ENCODE measurements at places on chromosomes 7 and 10.
A peak's percentile ranks its signal among the peaks of the same experiment; 100 is the strongest.

DNA sequence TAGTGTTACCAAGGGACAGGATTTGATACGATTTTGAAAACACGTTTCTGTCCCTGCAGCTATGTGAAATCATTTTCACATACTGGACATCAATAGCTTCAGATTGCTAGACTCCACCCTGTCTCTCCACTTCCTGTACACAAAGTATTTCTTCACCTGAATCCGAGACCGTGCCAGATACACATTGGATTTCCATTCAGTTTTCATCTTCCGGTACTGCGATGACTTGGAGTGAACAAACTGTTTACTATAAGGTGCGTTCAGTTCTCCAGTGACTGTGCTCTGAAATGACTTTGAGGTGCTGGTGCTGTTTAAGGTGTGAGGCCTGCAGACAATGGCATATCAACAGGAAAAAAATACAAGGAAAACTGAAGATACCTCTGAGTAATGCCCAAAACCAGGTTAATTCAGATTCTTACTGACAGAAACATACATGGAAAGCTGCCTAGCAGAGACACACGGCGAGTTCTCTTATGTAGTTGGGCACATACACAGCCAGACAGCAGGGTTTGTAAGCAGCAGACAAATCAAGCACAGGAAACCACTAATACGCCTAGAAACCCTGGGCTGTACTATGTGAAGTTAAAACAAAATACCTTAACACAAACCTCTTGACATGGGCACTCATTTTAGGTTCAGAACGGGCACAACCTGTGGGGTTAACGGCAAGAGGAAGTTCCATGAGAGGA lies 119.2 kb downstream of the GALNT11 start:
- no peak for DNase-seq

- no peak for DNase-seq
Measured at GRCh38 chr7:117386110-117386706, 41.1 kb downstream of the ASZ1 start.

DNA sequence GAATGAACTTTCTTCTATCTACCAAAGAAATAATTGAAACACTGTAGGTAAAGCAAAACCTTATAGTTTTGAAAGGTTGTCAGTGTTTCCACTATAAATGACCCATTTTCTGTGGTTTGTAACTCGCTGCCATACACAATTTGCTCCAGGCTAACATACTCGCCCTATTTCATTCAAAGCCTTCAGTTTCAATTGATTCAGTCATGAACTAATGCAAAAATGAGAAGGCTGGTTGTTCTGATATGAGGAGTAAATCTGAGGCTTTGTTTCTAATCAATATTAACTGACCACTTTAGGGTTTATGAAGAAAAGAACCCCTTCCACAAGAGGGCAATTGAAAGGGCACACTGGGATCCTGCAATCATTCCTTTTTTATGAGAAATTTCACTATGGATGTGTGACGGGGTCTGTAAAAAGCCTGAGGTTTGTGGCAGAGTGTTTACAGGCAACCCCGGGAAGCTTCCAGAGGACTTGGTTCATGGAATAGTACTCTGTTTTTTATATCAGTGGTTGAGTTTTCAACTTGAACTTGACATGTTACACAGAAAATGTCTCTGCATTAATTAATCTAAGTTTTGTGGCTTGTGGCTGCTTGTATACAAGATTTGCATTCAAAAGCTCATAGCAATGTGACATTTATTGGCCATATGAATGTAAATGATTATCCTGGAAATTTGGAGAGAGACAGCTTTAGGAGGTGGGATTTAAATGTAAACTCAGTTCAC lies 133.2 kb downstream of the NRP1 start:
- no peak for DNase-seq

GRCh38 chr10:126114884-126115555 lies 218.7 kb downstream of the FANK1 start:
- DNase-seq: no peak

DNA sequence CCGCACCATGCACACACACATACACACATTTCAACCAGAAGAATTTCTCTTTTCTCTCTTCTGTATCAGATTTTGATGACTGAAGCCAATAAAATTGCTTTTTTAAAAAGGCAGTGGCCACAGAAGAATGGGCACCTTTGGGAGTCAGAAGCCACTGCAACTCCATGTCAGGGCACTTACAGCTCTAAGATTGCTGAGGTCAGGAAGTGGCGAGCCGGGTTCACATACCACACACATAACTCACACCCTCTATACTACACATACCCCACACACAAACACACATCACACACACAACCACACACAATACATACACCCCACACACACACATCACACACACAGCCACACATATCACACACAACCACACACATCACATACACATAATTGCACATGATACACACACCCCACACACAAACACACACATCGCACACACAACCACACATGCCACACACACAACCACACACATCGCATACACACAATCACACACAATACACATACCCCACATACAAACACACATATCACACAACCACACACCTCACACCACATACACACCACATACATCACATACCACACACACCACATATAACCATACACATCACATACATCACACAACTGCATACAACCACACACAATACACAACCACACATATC lies 31.2 kb downstream of the GPRIN2 start:
- no peak for DNase-seq

- DNase-seq: no peak
Measured at GRCh38 chr7:138186951-138187351, 110.7 kb downstream of the AKR1D1 start.

DNA sequence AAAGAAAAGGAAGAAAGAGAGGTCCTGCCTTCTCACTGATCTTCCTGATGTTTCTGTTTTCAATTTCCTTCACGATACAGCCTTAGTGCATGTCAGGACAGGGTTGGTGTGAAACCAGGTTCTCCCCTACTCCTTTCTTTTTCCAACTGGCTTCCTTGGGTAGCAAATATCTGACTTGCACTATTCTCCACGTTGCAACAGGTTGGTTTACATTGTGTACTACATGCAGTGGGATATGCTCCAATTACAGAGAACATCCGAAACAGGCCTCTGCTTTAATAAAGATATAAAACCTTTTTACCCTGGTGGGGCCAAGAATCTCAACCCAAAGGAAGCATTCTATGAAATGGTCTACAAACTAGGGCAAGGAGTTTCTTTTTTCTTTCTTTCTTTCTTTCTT lies 16.9 kb upstream of the CREB5 start:
- DNase-seq: no peak

DNA sequence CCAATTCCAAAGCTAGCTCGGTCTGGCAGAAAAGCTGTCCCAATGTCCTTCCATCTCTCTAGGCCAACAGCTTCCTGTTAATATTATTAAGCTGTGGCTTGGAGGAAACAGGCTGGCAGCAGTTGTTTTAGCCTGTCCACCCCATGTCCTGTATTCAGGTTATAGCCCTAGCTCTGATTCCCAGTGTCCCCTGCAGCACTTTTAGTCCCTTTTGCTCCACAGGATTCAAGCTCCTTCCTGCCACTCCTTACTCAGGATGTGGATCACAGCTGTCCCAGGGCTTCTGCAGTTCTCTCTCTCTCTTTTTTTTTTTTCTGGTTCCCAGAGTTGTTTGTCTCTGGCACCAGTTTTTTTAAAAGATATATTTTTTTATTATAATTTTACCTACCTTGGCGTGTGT lies 85.2 kb downstream of the PPP1R17 start:
- no peak for DNase-seq

DNA sequence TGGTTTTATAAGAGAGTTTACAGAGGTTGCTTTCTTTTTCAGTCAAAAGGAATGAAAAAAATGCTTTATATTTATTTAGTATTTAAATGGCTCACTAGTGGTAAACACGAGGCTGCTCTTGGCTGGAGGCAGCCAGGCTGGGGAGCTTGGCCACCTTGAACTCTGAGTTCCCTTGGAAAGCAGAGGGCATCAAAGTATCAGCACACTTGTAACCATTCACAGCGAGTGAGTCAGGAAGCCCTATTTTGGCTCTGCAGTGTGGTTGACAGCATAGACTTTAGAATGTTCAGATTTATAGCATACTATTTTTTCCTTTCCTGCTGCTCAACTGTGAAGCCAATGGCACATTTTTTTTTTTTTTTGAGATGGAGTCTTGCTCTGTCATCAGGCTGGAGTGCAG lies 51.6 kb downstream of the CYCS start:
- no peak for DNase-seq

- no peak for DNase-seq
Measured at GRCh38 chr10:3763035-3763456, 22.0 kb downstream of the KLF6 start.

DNA sequence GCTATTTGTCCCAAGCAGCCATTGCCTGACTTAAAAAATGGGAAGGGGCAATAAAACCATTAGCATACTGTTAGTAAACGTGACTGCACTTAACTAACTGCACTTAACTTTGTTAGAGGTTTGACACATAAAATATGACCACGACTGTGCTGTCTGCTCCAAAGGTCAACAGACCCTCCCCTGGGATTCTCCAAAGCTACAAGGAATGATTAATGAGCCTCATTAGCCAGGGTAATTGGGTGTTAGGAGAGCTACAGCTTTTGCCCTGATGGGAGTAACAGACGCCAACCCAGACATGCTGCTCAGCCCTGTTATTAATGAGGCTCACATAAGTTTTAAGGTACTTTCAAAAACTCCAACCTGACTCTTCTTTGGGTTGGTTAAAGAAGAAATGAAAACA lies 129.4 kb upstream of the PLPP4 start:
- no peak for DNase-seq

- no peak for DNase-seq
Measured at GRCh38 chr7:19674266-19674960, 34.4 kb downstream of the POLR1F start.

DNA sequence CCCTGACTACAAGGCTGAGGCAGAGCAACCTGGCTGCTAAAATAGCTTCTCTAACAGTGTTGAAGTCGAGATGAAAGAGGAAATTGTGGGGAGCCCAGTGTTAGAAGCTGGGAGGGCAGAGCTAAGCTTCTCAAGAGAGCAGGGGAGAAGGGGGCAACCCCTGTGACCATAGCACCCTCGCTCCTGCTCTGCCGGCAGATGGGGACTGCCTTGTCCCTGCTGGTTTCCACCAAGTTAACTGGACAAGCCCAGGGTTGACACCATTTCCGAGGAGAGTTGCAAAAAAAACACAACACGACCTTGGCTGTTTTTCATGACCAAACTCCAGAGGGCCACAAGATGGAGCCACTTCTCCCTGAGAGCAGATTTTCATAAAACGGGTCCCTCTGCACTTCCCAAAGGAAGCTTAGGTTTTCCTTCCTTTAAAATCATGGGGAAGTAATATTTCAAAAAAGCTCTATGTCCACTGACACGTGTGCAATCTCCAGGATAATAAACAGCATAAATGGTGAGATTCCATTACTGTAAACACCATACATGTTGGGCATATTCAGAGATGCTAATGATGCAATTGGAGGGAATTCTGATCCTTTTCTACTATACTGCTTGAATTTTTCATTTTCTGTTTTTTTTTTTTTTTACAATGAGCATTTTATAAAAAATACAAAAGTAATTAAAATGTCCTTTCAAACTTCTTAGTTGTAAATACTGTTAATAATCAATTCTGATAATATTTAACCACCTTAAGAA lies 140.4 kb downstream of the PIP4K2A start:
- DNase-seq: no peak

- peak; percentile 85 for DNase-seq
Measured at GRCh38 chr7:27156508-27156898, at the start of gene HOXA7. TSS of gene HOXA7 (minus strand) at chr7:27156675. CDS start at chr7:27156545, 130 bp downstream.

DNA sequence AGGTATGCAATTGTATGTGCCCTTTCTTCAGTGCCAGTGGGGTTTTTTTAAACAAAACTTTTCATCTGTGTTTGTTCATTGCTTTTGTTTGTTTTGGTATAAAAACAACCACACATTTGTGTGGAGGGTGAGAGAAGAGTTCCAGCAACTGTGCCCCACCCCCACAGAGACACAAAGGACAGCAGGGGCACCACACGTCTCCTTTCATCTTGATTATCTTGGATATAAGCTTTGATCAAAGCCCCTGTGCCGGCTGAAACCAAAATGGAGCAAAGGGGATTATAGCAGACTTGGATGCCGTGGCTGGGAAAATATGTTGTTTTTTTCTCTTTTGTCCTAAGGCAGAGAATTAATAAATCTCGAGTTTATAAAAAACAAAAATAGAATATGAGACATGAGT lies 111.8 kb upstream of the RSU1 start:
- no peak for DNase-seq

GRCh38 chr7:76069238-76069638 lies 21.3 kb downstream of the MDH2 start:
- DNase-seq: no peak
